ENCODE measurements at places on chromosomes 1 and 21.

DNA sequence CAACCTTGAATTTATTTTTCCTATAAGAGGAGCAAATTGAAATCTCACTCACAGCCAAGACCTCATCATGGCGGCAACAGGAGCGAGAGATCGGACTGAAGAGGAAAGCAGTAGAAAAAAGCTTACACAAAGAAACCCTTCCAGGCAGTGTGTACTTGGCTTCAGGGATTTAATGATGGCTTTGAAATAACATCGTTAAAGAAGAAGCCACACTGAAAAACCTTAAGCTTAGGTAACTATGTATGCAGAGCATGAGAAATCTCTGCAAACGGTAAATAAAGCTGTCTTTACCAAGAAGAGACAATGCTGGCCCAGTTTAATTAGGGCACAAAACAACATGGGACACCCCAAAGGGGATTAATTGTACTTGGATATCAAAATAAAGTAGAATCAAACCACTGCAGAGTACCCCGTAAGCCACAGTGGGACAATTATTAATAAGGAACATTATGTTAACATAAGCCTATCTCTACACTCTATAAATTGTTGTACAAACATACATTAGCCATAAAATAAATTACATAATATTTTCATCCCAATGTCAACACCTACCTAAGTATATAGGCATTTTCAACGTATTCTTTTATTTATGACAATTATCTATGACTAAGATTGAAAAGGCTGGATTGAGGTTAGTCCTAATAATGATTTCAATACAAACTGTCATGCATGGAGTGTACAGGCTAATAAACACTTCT is 360.2 kb upstream of the CHRM3 start:
- DNase-seq, result no peak

GRCh38 chr1:8185400-8185799 is 132.5 kb upstream of the SLC45A1 start:
- no peak for DNase-seq

DNA sequence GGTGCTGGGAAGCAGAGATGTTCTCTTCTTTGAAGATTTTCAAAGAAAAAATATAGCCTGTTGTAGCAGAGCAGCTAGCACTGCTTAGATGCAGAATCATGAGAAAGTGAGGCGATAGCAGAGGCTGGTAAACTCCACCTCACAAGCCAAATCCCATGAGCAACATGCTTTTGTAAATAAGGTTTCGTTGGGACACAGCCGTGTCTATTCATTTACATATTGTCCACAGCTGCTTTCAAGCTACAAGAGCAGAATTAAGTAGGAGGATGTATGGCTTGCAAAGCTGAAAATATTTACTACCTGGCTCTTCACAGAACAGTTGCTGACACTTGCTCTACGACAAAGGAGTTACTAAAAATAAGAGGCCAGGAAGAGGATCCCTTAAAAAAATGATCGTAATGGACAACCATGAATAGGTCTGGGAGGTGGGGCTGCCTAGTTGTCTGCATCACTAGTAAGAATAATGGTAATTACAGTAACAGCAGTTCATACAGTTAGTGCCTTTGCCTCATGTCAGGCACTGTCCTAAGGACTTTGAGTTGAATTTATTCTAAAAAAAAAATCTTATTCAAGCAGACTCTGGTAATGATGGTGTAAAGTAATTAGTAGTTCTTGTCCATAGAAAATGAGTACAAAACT is 622.0 kb downstream of the KIF26B start:
- no peak for DNase-seq

GRCh38 chr1:62131093-62131725 is 63.4 kb upstream of the L1TD1 start:
- DNase-seq, result peak; percentile 51

DNA sequence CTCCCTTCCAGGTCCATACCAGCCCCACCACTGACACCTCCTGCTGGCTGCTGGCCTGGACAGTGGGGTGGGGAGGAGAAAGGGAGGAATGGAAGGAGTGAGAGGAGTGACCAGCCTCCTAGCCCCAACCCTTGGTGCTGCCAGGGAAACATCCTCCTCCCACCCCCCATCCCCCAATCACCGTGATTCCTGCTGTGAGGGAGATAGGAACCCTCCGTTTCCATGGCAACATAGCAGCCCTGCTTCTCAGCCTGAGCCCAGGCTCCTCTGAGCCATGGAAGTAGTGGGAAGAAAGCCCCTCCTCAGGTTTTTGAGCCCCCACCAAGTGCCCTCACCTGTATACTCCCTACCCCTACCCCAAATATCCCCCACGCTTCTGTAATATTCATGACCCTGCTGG is 44.4 kb upstream of the SCMH1 start:
- no peak for DNase-seq

- no peak for DNase-seq
Observed at GRCh38 chr1:184480736-184481135, 93.9 kb downstream of the C1orf21 start.

- peak; percentile 85 for DNase-seq
Observed at GRCh38 chr1:37514350-37515184, at the start of gene MEAF6. Gene MEAF6 (minus strand): TSS chr1:37514766. CDS start chr1:37514746, 20 bp downstream.

- DNase-seq, result no peak
Observed at GRCh38 chr1:200432586-200432985, 22.8 kb upstream of the ZNF281 start.

DNA sequence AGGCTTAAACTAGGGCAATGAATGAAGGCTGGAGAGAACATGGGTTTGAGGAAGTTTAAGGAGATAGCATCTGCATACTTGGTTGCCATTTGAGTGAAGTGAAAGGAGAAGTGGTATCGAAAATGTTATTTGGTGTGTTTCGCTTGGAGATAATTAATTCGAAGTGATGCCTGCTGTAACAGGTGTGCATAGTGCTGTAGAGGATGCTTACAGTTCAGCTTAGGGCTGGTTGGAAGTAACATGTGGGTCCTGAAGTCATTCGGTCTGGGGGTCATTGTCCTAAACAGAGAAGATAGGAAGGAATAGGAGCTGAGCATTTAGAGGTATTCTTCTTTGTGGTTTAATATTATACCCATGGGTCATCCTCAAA is 301 bp upstream of the NUDT17 start:
- DNase-seq, result no peak

GRCh38 chr1:170725326-170725725 is 61.4 kb downstream of the PRRX1 start:
- no peak for DNase-seq

- DNase-seq, result no peak
Observed at GRCh38 chr1:31784356-31785019, 20.3 kb upstream of the ADGRB2 start.

DNA sequence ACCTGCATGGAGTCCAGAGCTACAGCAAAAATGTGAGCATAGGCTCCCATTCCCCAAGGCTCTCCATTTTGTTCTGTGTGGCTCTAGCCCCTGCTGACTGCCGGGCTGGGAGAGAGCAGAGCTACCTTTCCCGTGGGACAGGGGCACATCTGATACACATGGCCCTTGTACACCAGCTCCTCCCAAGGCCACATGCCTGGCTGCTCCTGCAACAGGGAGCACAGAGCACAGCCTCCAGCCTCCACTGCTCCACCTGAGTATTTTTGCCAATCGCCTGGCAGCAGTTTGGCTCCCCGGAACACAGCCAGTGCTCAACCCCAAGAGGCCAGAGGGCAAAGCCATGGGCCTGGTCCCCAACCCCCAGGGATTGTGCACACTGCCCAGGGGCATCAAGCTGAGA is 146.5 kb downstream of the CHD1L start:
- DNase-seq, result no peak

GRCh38 chr1:231420959-231421545 is 1.0 kb downstream of the EGLN1 start:
- DNase-seq, result peak; percentile 28

DNA sequence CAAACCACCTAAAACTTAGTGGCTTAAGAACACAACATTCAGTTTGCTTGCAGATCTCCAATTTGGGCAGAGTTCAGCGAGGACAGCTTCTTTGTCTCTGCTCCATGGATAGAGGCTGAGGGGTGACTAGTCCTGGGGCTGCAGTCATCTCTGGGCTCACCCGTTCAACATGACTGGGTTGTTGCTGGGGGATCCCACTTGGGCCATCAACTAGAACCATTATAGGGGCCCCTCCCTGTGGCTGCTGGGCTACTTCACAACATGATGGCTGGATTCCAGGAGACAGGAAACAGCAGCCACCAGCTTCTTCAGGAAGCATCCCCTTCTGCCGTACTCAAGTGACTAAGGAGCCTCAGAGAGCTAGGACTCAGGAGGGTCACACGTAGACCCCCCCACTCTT is 140.9 kb downstream of the RHOU start:
- no peak for DNase-seq

DNA sequence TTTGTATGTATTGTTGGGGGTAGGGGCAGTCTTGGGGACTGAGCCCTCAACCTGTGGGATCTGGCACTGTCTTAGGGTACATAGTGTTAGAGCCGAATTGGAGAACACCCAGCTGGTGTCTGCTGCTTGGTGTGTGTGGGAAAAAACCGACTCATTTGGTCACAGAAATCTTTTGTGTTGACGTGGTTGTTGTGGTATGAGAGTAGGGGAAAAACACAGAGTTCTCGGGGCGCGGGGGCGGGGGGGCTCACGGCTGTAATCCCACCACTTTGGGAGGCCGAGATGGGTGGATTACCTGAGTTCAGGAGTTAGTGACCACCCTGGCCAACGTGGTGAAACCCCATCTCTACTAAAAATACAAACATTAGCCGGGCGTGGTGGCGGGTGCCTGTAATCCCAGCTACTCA is 15.3 kb upstream of the SRSF10 start:
- DNase-seq, result no peak

GRCh38 chr21:44089001-44089911 is 17.9 kb upstream of the PWP2 start:
- no peak for DNase-seq

- DNase-seq, result peak; percentile 25
Observed at GRCh38 chr1:202367271-202367670, 18.8 kb downstream of the PPP1R12B start.

Measured in putamen (tissue), 1 donor.